ENCODE measurements at places on chromosomes 4 and X.

GRCh38 chr4:107292979-107293378 lies 256.9 kb upstream of the DKK2 start:
- no peak for DNase-seq

- no peak for DNase-seq
Measured at GRCh38 chr4:69104719-69105275, 8.5 kb downstream of the UGT2B7 start.

DNA sequence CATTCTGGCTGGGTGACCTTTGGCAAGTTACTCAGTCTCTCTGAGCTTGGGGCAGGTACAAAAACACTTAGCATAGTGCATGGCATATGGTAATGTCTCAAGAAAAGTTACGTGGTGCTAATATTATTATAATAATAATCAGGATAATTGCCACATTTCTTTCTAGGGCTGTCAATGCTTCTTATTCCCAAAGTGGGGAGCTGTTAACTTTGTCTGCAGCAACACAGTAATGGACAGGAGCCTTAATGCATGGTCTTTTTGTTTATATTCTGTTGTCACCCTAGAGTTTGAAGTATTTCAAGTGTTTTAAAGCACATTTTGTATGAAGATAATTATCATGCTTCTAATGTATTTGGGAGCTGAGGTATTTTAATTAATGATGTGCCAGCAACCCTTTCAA lies 121.8 kb downstream of the FHIP1A start:
- no peak for DNase-seq

DNA sequence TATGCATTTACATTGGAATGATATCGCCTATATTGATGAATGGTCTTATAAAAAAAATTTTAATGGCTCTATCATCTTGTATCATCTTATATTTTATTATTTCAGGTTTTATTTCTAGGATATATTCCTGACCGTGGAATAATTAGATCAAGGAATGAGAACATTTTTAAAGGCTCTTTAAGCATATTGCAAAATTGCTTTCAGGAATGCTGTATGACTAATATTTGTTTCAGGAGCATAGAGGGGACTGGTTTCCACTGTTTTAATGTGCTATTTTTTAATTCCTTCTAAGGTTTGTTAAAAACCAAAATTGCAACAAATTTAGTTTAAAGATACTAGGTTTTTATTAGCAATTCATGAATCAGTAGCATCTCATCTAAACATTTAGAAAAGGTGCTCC lies 120.2 kb downstream of the BMPR1B start:
- no peak for DNase-seq

- no peak for DNase-seq
Measured at GRCh38 chr4:88999392-88999930, 57.5 kb downstream of the FAM13A start.

DNA sequence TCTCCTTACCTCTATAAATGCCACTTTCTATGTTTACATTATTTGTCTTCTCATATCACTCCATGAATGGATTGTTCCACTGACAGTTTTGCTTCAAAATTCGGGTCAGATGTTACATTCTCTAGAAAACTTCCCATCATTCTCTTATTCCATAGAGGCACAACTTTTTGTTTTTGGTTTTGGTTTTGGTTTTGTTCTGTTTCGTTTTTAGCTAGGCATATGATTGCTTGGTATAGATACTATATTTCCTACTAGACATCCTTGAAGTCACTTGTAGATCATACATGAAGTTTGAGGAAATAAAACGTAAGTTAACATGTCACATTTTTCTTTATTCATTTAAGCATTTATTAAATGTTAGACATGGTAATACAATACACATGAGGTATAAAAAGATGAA lies 961.0 kb downstream of the PCDH18 start:
- no peak for DNase-seq

DNA sequence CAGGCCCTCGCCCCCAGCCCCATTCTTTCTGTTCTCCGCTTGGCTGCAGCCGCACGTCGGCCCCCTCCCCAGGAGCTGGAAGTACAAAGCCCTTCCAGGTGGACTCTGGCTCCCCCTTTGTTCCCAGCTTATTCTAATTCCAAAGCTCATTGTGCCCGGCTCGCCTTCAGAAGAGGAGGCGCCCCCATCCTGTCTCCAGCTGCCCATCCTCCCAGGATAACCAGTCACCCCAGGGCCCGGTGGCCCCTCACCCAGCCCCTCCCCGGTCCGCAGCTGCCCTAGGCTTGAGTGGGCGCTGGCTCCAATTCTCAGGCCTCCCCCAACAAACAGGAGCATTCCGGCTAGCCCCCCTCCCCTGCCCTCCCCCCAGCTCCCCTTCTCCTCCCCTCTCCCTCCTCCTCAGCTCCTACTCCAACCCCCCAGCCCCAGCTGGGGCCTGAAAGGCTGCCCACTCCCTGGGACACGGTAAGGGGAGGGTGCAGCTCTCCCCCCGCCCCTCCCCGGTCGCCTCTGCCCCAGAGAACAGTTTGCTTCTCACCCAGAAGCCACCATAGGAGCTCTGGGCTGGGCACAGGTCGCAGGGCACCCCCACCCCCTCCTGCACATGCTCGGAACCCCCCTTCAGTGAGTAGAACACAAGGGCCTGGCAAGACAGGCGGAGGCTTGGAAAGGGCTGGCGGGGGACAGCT lies 3.1 kb upstream of the SLC6A8 start:
- no peak for DNase-seq

GRCh38 chr4:58061967-58062366 lies 951.8 kb upstream of the IGFBP7 start:
- DNase-seq = no peak

- DNase-seq = peak; percentile 30
Measured at GRCh38 chrX:41923978-41924683, 777 bp upstream of the CASK start.

GRCh38 chrX:11180571-11180970 lies 69.4 kb downstream of the HCCS start:
- no peak for DNase-seq

DNA sequence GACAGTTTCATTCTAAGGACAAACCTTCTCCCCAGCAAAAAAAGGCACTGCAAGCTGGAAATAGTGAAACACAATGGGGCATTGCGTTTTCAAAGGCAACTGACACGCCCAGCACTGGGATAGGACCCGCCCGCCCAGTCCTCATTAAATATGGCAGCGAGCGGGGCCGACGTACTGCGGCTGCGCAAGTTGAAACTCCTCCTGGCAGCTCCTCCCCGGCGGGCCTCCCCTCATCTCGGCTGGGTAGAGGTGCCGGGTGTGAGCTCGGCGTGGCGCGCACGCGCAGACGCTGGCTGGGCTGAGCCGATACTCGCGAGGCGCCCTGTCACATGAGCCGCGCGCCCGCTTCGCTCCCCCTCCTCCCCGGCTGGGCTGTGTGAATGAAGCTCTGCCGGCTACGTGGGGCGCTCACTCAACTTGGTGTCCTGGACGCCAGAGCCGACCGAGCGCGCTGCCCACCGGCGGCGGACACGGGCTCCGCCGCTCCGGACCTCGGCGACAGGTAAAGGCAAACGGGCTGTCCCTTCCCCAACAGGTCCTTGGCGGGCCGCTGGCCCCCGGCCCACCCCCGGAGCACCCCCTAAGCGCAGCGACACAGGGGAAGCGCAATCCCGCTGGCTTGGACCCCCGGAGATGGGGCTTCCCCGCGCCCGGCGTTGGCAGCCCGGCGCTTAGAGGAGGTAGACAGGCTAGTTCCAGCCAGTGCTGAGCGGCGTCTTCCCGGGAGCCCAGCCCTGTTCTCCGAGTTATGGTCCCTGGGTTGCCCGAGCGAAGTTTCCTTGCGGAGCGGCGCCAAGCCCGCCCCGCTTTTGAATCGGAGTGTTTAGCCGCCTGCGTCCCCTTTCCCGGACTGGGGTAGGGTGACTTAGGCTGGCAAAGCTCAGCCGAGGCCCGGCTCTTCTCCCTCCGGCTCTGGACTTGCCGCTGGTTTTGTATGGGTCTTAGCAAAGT lies at the start of gene CLCN5:
TSS of gene CLCN5 (plus strand) at position 306 of the 951 bp plus-strand sequence. CDS start 2,703 bp downstream, outside the sequence.
- DNase-seq = peak; percentile 89

DNA sequence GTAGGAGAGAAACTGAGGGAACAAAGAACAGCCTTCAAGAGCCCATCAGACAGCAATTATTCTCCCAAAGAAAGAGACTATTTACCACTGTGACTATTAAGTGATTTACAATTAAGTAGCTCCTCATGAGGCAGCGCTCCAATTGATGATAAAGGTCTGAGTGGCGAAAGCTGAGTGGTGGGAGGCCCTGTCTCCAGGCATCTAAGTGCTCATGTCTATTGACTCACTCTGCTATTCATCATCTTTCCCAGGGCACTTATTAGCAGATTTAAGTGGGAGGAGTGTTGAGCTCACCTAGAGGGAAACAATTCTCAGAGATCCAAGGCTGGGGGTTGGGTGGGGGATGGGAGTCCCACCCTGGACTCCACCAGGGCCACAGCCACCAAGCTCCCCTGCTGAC lies 23.3 kb downstream of the AMER1 start:
- no peak for DNase-seq

DNA sequence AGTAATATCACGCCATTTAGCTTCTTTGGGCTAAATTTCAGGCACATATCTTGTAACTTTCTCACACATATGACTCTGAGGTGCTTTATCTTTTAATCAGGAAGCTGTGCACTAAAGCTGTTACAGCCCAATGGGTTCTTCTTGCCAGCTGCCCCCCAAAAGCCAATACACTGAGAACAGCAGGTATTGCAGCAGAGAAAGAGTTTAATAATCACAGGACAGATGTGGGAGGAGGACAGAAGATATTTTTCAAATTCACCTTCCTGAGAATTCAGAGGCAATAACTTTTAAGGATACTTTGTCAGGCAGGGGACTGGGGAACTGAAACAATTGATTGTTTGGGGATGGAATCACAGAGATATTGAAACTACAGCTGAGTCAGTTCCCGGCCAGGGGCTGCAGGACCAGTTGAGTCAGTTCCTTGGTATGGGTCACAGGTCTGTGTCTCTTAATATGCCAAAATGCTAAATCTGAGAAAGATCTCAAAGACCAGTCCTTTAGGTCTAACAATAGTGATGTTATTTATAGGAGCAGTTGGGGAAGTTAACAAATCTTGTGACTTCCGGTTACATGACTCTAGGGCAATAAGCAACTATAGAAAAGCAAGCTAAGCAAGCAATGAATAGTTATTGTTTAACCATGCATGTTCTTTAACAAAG lies 28.1 kb downstream of the DDIT4L start:
- DNase-seq = no peak

- DNase-seq = no peak
Measured at GRCh38 chr4:89639395-89639794, 197.6 kb downstream of the SNCA start.

- no peak for DNase-seq
Measured at GRCh38 chr4:4269856-4270255, 20.1 kb downstream of the LYAR start.

DNA sequence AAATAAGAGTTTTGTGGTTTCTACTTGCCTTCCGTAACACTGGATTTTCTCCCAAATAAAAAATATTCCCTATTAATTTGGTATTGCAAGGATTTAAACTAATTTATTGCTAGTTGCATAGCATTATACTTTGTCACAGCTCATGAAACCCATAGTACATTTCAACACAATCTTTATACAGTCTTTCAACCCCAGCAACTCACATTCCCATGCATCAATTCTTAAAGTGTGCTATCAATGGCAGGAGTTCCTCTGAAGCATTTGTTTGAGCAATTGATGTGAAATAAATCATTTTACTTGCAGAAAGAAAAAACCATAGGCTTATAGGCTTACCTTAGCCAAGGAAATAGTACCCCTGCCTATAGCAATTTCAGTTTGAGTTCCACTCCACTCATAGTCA lies 251.9 kb downstream of the PAPSS1 start:
- DNase-seq = no peak

DNA sequence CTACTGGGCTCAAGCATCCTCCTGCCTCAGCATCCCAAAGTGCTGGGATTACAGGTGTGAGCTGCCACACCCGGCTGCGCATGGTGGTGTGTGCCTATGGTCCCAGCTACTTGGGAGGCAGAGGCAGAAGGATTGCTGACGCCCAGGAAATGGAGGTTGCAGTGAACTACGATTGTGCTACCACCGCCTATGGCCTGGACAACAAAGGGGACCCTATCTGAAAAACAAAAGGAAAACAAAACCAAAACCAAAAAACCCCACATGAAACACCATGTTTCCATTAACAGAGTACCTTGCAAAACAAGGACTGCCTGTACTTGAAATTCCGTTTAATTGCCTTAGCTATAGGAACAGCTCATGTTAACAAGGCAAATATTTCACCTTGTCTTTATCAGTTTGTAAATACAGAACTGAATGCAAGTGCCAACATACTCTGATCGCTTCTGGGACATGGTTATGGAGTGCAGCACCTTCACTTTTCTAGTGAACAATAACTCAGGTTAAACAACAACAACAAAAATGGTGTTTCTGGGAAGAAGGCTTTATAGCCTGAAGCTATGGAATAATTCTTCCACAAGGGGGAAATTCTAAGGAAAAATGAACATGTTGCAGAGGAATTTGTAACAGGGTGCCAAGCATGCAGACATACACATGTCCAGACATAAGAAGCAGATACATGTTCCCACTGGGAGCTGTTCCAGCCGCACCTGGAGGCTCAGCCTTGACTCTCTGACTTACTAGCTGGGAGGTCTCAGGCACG lies 73.2 kb upstream of the STS start:
- no peak for DNase-seq

DNA sequence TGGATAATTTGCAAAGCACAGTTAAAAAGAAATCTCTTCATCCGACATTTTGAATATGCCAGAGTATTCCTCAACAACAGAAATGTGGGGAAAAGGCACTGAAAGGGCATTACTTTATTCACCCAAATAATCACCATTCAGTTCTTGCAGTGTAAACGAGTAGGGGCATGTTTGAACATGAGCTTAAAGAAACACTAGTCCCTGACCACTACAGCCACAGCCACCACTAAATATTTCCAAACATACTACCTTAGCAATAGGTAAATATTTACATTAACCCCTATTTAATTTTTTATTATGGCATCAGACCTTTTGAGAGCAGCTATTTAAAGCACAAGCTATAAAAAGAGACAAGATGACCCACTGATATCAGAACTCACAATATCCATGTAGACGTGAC lies 27.6 kb downstream of the MCF2 start:
- DNase-seq = no peak

DNA sequence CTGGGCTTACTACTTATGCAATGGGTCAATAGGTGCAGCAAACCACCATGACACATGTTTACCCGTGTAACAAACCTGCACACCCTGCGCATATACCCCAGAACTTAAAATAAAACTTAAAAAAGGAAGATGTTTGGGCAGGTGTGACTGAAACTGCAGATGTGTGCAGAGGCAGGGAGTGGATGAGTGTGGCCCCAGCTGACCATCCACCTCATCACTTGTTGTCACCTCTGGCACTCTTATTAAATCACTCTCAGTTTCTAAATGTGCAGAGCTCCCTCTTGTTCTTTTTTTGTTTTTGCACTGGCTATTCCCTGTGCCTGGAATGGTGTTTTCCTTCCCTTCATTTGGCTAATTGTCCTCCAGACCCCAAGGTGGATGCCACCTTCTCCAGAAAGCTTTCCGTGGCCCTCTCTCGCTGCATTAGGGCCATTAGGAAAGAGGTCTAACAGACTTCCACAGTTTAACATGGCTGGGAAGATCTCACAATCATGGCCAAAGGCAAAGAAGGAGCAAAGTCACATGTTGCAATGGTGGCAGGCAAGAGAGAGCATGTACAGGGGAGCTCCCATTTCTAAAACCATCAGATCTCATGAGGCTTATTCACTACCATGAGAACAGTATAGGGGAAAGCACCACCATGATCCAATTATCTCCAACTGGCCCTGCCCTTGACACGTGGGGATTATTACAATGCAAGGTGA lies 58.5 kb downstream of the SLC2A9 start:
- DNase-seq = no peak

GRCh38 chrX:98338544-98338943 lies 1454.8 kb downstream of the RPA4 start:
- DNase-seq = no peak
